Epithelial cell of proximal tubule (primary cell): ENCODE measurements at places on chromosomes 16 and 17.

DNA sequence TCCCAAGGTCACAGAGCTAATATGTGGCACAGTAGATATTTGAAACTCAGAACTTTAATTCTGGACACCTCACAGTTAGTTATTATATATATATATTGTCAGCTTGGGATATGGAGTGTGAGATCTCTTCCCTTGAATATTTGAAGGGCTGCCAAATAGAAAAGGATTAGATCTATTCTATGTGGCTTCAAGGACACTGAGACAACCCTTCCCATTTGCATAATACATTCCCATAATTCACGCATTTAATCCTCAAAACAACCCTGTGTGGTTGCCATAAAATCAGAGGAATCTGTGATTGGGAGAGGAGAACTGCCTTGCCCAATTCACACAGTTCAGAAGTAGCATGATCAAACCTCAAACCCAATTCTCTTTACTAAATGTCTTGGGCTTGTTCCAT is 365.8 kb upstream of the DYNLRB2 start:
- no peak for DNase-seq

DNA sequence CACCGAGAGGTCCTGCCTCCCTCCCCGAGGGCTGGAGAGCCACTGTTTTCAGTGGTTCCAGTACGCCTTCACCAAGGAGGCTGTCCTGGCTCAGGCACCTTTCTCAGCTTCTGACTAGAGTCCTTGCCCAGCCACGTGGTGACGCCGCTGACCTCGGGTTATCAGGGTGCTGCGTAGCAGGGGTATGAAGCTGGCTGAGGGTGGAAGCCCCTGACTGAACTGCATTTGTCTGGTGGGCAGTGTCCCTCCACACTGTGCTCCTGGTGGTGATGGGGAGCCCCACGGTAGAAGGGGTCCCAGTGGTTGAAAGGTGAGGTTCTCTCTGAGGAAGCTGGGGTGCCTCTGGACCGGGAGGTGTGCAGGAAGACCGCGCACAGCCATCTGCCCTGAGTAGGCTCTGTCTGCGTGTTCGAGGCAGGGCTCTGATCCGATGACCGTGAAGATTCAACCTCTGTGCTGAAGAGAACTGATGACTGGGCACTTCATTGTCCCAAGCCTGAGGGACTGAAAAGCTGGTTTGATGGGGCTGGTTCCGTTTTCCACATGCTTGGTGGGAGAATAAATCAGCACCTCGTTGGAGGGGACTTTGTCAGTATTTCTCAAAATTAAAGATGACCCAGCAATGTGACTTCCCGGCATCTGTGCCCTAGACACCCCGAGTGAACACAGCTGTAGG is 2.5 kb downstream of the ACSF3 start:
- no peak for DNase-seq

- no peak for DNase-seq
Measured at GRCh38 chr16:58628845-58629732, 537 bp downstream of the CNOT1 start.

DNA sequence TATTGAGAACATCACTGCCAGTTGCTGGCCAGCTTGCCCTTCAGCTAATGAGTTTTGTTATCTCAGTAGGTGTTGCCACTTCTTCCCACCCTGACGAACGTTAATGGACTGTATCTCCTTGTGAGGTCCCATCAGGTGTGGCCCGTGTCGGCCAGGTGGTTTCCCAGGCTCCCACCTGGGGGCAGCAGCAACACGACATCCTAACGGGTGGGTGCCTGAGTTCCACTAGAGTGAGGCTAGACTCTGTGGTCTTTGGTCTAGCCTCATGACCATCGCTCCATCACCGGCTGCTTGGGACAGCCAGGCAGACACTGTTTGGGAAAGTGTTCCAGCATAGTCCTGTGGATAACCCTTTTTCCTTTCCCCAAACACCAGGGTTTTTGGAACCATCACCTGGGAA is 45.6 kb upstream of the LCMT1 start:
- no peak for DNase-seq

DNA sequence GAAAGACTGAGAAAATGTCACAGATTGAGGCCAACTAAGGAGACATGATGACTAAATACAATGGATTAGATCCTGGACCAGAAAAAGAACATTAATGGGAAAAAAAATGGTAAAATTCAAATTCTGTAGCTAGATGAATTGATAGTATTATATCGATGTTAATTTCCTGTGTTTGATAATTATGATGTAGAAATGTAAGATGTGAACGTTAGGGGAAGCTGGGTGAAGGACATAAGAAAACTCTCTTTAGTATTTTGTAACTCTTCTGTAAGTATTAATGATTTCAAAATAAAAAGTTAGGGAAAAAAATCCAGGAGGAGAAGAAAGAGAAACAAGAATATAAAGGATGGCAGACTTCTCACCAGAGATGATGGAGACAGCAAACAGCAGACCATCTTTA is 2.8 kb upstream of the ITGB3 start:
- DNase-seq, result no peak

DNA sequence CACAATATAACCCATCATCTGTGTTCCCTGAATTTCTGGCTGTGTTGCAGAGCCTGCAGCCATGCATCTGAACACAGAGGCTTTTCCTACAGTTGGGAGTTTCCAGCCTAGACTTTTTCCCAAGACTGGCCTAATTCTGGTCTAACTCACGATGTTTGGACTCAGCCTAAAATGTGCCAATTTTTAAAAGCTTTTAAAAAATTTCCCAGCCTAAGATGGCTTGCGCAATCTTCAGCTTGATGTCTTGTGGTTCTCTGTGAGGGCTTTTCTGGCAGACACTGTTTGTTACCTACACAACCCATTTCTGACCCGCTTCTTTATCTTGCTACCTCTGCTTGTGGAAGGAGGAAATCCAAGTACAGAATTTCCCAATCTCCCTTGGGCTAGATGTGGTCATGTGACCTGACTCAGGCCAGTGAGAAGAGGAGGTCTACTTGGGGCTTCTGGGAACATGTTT is 72.7 kb upstream of the GAS7 start:
- DNase-seq, result no peak

- DNase-seq, result no peak
Measured at GRCh38 chr16:89720551-89720812, 216 bp downstream of the VPS9D1 start.

- DNase-seq, result no peak
Measured at GRCh38 chr16:79714440-79714839, 113.9 kb upstream of the MAF start.

- no peak for DNase-seq
Measured at GRCh38 chr17:63568563-63568962, 18.3 kb downstream of the DCAF7 start.

GRCh38 chr16:78669994-78670393 is 570.5 kb downstream of the WWOX start:
- no peak for DNase-seq

DNA sequence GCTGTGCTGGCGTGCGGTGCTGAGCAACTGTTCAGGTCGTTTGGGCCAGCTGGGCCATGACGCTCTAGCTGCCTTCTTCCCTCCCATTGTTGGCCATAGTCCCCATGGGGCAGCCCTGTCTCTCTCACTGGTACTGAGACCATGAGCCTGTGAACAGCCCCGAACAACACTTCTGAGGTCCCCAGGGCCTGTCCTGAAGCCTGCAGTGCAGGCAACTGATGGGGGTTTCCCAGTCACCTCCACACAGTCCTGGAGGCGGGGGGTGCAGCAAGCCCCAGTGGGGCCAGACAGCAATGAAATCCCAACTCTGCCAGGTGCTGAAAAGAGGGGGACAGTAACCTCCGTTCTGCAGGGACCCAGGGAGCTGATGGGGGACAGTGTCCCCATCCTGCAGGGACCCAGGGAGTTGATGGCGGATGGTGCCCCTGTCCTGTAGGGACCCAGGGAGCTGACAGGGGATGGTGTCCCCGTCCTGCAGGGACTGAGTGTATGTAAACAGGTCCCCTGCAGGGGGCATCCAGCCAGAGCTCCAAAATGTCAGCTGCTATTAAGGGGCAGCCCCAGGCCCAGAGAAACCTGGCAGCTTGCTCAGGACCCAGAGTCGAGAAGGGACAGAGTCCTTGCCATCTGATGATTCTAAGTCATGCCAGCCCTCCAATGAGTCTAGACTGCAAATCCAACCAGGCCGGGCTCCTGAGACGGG is 30.4 kb downstream of the ENGASE start:
- DNase-seq, result no peak

- DNase-seq, result no peak
Measured at GRCh38 chr16:8858994-8859912, 9.6 kb downstream of the CARHSP1 start.

GRCh38 chr17:34996422-34997285 is 16.3 kb downstream of the LIG3 start:
- no peak for DNase-seq
